AG09309 (cell line): ENCODE measurements at places on chromosomes 11 and 22.

GRCh38 chr11:122686111-122686510, 30.6 kb downstream of the UBASH3B start:
- DNase-seq = no peak

- no peak for DNase-seq
Measured at GRCh38 chr11:61511383-61511782, 2.8 kb downstream of the LRRC10B start.

DNA sequence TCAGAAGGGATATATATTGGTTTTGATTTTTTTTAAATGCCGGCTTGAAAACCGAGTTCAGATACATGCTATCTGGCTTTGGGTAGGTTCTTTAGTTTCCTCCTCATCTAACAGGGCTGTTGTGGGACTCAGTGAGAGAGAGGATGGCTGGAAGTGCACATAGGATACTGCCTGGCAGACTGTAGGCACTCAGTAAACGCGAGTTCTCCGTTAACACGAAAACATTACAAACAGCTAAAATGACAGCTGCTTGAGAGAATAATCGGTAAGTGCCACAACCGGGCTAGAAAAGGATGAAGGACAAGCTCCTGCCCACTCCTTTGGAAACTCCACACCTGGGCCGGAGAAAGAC, 369 bp downstream of the XRRA1 start:
- DNase-seq = no peak

DNA sequence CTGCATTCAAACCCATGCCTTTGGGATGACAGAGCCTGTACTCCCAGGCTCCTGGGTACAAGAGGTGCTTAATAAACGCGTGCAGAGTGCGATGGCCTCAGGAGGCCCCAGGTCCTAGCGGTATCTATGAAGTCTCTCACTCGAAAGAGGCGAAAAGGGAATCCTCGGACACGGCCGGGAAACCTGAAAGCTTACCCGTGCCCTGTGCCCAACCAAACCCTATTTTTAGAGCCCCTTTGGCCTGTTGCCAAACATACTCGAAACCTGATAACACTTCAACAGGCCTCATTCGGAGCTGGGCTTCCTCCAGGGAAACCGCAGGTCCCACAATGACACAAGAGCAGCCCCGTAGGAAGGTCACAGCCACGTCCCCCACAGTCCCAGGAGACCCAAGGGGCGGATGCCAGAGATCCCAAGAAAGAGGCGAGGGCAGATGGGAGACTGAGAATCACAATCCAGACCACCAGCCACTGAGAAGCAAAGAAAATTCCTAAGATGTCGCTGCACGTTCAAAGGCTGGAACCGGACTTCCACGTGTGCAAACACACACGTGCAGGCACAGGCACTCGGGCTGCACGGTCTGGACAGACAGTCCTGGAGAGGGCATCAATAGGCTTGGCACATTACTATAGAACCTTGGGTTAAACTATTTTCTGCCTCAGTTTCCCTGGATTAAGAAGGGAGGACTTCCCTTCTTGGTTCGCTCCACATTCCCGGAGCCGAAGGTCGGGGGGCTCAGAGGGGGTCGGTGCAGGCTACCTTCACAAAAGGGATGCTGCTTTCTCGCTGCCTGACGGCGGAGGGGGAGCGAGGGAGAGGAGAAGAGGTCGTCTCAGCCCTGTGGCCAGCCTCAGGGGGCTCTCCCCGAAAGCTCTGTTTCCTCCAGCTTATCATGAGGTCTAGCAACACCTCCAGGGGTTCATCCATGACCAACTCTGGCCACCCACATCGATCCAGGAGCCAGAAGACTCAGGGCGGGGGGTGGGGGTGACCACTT, 8.2 kb downstream of the PDGFB start:
- no peak for DNase-seq

DNA sequence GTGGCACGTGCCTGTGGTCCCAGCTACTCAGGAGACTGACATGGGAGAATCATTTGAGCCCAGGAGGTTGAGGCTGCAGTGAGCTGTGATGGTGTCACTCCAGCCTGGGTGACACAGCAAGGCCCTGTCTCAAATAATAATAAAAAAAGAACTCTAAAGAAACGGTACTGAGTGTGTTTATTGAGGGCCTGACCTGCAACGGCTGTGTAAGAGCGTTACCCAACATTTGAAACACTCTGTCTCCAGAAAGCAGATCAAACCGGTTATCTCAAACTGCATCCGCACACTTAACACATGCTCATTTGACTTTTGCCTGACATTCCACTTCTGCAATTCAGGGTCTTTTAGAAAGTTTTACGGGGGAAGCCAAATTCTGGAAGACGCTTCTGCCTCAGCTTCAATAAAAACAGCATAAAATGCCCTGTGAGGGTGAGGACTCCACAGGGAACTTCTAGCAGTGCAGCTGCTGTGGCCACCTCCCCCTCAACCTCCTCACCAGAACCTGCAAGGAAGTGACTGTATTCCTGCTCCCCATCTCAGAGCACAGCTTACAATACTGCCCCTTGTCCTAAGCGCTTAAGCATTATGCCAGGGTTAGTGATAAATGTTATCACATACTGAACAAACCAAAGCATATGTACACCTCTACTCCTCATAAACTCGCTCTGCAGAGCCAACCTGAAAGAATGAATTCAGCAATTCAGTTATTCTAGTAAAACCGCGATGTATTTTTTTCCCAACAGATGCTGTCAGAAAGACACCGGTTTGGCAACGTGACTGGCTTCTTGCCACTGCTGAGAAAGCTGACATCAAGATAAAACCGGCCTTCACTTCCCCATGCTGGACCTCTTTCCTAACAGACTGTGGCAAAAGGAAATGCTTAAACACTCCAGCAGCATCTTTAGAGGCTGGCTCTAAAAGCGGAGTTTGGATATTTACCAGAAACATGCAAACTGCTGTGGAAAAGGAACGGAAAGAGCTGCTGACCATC, 52.2 kb downstream of the PRDM10 start:
- no peak for DNase-seq

- no peak for DNase-seq
Measured at GRCh38 chr11:117669062-117669461, 128.0 kb downstream of the DSCAML1 start.

DNA sequence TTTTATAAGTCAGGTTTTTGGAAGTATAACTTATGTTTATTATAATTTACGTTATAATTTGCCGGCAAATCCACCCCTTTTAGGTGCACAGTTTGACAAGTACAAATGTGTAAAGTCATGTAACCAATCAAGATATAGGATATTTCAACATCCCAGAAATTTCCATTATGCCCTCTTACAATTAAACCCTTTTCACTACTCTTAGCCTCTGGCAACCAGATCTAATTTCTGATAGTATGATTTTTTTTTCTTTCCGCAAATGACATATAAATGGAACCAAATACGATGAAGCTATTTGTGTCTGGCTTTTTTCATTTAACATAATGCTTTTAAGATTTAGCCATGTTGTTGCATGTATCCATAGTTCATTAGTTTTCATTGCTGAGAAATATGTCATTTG, 69.5 kb upstream of the HTATIP2 start:
- no peak for DNase-seq

DNA sequence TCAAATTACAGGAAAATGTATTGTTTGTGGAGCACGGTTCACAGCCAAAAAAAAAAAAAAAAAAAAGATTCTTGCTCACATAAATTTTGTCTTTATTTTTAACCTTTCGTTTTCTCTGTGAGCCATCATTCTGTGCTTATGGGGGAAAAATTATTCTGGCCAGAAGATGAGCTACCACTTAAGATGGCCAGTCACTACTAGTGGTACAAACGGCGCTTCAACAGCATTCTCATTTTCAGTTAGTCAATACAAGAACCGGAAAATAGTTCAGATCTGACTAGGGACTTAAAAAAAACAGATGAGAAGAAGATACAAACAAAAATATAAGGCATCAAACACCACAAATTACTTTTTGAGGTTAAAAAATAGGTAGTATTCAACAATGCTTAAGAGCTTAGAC, 158.6 kb upstream of the CNTN5 start:
- DNase-seq = no peak

DNA sequence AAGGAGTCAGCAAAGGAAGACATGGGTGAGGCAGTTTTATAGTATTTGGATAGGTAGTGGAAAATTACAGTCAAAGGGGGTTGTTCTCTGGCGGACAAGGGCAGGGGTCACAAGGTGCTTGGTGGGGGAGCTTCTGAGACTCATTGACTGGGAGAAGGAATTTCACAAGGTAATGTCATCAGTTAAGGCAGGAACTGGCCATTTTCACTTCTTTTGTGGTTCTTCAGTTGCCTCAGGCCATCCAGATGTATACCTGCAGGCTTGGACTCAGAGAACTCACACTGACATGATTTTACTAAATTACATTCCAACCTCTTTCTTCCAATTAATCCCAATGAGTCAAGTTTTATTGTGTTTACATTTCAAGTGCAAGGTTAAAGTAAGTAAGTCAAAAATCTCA, 240.5 kb upstream of the API5 start:
- DNase-seq = no peak
